ENCODE measurements at places on chromosomes 1 and 21.

DNA sequence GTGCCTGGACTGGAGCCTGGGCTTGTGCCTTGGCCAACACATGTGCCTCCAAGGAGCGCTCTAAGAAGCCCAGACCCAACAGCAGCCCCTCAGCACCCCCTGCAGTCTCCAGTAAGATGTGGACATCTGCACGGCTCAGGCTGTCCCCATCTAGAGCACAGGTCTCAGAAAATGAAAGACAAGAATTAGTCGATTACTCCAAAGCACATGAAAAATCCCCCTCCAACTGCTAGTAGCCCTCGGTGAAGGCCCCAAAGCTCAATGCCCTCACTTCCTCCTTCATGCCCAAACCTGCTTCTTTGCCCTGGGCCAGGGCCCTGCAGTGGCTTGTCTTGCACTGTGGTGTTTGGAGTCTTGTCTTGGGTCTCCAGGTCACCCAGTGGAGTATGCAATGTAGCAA is 21.9 kb upstream of the ERO1B start:
- no peak for DNase-seq

GRCh38 chr1:201370500-201370899 is 7.0 kb downstream of the TNNT2 start:
- DNase-seq, result no peak

GRCh38 chr1:85865213-85865612 is 157.0 kb upstream of the ZNHIT6 start:
- DNase-seq, result no peak

DNA sequence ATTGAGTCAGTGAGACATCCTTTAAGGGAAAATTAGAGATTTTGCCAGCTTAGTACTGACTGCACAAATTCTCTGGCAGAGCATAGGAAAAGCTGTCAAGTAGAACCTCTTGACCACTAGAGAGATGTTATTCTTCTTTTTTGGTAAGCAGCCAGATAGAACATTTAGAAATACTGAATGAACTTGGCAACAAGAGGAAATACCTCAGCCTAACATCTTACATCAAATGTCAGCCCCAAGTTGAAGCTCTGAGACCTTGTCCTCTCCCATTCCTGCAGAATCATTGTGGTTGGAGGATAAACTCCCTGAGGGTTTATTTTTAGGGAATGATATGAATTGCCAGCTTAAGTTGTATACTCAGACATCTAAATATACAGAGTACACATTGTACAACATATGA is 53.5 kb downstream of the MIGA1 start:
- no peak for DNase-seq

DNA sequence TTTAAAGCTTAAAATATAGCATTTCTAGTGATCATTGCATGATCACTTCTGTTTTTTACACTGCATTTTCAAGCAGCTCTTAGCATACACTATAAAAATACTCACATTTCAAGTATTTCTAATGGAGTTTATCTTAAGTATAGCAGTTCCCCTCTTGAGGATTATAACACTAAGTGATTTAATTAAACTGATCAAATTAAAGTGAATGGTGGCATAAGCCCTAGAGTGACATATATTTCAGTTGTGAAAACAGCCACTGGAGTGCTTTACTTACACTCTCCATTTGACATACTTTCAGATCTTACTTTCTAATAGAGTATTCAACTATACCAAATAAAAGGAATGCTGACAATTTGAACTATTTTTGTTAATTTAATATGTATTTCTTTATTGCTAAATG is 623.3 kb upstream of the TMPRSS15 start:
- DNase-seq, result no peak

DNA sequence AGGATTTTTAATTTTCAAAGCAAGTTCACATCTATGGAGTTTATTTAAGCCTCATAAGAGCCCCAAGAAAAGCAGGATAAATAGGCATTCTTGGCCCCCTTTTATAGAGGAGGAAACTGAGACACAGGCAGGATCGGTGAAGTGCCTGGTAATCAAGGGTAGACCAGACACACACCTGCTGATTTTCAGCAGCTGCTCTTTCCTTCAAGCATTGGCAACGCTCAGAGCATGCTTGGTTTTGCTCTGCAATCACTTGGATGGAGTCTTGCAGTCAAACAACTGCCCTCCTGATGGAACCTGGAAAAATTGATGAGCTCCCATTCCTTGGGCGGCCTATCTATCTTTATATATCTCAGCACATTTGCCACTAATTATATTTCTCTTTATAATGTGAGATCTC is 478.9 kb upstream of the CAMK1G start:
- DNase-seq, result no peak

Data from NT2/D1 (cell line).